Stimulated activated CD8-positive, alpha-beta memory T cell treated with anti-CD3 and anti-CD28 coated beads, Interleukin-4, amount 100 ng/mL, for 1 hour (primary cell): ENCODE measurements at places on chromosomes 2 and 18.

DNA sequence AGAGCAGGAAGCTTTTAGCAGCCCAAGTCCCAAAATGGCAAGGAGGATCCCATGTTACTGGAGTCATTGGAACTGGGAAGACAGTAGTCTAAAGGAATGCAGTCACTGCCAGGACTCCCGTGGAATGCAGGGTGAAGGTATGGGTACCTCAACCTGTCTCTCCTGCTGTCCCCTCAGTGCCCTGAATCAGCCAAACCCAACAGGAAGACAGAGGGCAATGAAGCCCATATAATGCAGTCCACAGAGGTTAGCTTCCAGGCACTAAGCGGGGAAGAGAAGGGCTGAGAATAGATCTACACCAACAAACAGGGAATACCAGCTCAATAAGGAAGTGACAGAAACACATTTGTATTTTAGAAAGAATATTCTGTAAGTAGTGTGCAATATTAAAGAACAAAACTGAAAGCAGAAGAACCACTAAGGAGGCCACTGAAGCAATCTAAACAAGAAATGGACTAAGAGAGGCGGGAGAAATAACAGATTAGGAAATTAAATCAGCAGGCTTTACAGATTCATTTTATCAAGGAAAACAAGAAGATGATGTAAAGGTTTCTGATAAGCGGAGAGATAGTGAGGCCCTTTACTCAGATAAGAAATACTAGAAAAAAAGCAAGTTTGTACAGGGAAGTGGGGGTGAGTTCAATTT lies 8.3 kb downstream of the NEMP2 start:
- no peak for DNase-seq

GRCh38 chr2:16294791-16295190 lies 354.4 kb downstream of the MYCN start:
- DNase-seq, result no peak

- DNase-seq, result no peak
These were observed 293.3 kb upstream of the TFPI start for GRCh38 chr2:187847245-187848208.

- DNase-seq, result no peak
These were observed 134.3 kb downstream of the IRS1 start for GRCh38 chr2:226665306-226665831.

GRCh38 chr2:131077182-131077846 lies 15.9 kb downstream of the FAM168B start:
- no peak for DNase-seq
